ENCODE measurements at places on chromosomes 2 and 18. TPM values are rescaled to one million over a fixed set of nuclear protein-coding genes. Genes with fewer than 3 reads are reported as not detected.

The HPCAL1 gene
- total RNA-seq = 80.7 TPM

The ANKRD30BL gene
- total RNA-seq = not detected

The DNER gene
- not detected for total RNA-seq

The CCDC68 gene
- total RNA-seq = not detected

DNA sequence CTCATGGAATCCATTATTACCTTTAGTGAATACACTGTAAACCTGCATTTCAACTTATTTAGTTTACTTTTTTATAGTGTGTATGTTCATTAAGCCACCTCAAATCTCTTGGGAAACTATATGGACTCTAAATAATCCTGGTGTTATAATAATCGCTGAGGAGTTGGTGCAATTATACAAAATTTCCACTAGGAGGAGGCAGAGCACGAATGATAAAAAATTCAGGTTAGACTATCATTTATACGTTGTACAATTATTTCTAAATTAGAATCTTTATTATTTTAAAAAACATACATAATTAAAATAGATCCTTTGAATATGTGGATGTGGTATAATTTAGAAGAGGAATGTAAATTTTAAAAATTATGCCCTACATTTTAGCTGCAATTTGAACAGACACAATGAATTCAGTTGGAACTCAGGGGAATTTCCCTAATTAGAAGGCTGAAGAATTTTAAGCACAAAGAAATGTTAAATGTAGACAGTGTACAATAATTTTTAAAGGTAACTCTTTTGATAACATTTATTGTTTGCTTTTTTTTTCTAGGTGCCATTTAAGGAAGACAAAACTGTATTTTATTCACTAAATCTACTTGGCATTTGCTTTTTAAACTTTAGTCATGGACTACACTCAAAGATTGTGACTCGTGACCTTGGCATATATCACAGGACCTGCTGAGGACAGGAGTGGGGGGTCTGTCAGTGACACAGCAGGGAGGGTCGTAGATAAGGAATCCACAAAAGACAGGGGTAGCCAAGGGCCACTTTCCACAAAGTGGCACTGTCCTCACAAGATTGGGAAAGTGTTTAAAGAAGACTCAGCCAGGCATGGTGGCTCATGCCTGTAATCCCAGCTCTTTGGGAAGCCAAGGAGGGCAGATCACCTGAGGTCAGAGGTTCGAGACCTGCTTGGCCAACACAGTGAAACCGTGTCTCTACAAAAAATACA is 45.5 kb downstream of the RAB12 start:
- DNase-seq = peak; percentile 24

DNA sequence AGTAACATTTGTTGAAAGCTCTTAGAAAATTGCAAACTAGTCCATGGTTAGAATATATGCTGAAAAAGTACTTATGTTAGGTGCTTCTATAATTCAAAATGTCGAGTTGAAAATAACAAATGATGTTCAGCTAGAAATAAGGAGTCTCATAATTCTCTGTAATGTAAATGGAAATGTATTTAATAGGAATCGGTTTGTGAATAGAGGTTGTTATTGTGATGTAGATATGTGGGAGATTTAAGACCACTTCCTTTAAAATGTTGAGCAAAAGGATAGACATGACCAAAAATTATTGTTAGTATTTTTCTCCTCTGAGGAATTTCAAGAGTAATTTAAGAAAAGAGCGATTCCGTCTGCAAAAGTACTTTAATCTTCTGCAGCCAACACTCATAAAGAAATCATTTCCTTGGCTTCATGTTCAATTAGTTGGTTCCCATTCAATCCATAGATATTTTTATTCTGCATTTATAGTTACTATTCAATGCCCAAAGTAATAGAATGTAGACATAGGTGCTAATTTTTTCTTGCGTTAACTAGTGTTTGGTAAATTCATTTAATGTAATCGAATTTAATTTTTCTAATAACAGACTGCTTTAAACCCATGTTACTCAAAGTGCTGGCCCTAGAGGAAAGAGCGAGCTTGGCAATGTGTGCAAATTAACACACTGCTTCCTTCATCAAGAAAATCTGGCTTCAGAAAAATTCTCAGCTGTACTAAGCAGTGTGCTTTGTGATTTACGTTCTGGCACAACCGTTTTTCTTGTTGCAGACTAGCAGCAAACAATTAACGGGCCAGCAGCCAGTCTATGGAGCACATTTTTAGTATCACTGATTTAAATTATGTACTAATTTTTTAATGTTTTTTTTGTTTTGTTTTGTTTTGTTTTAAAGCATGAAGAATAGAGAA is 32.2 kb downstream of the FN1 start:
- no peak for DNase-seq

DNA sequence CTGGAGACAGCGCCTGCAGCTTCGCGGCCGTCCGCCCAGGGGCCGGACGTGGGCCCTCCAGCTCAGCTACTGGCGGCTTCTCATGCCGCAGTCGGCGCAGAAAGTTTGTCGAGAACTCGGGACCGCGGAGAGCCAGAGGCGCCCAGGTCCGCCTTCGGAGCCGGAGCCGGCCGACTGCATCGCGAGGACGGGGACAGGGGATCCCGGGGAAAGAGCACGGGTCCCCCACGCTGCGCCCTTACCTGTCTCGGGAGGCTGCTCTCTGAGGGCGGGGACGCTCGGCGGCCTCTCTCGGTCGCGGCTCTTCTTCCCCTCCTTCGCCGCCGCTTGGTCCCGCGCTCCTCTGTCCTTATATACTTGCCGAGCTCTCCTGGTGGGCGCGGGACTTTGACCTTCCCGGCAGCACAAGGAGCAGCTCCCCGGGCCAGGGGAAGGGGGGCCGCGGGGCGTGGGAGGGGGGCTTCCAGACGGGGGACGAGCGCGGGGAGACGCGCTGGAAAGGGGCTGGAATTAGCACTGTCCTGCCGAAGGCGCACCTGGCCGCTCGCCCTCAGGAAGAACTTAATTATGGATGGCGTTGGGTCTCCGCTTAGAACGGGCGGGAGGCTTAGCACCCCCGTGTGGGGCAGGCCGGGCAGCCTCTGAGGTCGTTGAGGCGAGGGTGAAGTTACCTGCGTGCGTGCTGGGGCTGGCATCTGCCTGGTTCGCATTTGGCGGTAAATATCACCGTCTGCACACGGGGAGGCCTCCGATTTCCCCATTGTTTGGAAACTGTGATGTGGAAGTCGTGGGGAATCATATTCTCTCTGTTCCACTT is at the start of gene POMC:
TSS of gene POMC (minus strand) at position 325 of the 817 bp plus-strand sequence. CDS start 3,808 bp downstream, outside the sequence.
- DNase-seq = peak; percentile 16

DNA sequence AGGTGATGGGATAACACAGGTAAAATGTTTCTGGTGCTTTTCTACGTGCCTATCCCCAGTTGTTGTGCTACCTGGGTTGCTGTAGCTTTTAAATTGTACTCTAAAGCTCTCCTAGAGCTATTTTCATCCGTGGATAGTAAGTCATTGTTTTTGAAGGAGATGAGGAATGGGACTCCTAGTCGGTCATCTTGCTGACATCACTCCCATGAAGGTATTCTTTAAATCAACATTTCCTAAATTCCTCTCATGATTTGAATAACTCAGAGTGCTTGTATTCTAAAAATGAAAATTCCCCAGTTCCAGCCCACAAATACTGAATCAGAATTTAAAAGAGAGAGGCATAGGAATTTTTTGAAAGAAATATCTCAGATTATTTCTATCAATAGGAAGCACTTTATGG is 44.3 kb downstream of the CCDC148 start:
- DNase-seq = no peak

GRCh38 chr2:172373766-172374165 is 53.6 kb upstream of the ITGA6 start:
- DNase-seq = no peak

GRCh38 chr2:52342458-52342857 is 1310.5 kb upstream of the NRXN1 start:
- DNase-seq = no peak

DNA sequence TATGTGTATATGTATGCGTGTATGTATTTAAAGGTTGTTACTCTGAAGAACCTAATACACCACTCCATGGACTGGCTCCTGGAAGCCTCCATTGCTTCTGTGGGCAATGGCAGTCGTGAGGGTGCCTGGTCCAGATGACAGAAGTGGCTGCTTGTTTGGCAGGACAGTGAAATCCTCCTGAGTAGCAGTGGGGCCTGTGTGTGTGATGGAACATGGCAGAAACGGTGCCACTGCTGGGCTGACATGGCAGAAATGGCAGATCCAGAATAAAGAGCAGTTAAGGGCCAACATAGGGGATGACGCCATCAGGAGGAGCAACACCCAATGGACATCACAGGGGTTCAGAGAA is 6.1 kb upstream of the CPLX4 start:
- DNase-seq = no peak
